ENCODE measurements at places on chromosomes 6 and 20.
A peak's percentile ranks its signal among the peaks of the same experiment; 100 is the strongest.

DNA sequence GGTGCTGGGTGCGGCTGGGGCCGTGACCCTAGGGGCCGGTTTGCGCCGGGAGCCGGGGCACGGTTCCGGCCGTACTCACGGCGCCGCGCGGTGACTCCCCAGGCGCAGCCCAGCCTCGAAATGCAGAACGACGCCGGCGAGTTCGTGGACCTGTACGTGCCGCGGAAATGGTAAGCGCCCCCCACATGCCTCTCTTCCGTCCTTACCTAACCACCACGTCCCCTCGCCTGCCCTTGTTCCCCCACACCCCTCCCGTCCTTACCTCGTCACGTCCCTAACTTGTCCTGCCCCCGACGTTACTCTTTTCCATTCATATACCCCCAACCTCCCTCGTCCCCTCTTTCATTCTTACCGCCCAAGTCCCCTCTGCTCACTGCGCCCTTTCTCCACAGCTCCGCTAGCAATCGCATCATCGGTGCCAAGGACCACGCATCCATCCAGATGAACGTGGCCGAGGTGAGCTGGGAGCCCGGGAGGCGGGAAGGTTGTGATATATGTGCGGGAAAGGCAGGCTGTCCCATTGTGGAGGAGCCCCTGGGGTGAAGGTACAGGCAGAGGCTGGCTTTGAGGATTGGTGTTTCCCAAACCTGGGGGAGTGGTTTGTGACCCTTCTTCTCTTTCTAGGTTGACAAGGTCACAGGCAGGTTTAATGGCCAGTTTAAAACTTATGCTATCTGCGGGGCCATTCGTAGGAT lies 463 bp downstream of the RPS21 start:
- DNase-seq = no peak

GRCh38 chr6:67736816-67737215 lies 898.3 kb upstream of the ADGRB3 start:
- DNase-seq = no peak

- no peak for DNase-seq
Measured at GRCh38 chr6:151847064-151847463, 39.6 kb downstream of the ESR1 start.

GRCh38 chr20:56513161-56514150 lies 11.1 kb upstream of the FAM209A start:
- DNase-seq = no peak

DNA sequence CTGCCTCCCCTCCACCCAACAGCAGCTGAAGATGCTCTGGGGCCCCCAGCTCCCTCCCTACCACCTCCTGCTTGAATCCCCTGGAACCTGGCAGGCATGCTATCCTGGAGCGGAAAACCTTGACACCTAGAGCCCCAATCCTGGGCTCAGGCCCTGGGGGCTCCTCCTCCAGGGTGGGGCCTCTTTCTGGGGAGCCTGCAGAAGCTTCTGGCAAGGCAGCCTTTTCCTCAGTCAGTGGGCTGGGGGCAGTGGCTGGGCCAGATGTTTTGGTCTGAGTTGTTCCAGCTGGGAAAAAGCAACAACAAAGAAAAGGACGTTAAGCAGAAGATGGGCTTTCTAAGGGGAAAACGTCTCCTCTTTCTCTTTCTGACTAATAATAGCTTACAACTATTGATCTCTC lies 21.1 kb downstream of the KIAA1755 start:
- no peak for DNase-seq

GRCh38 chr20:41038878-41039404 lies 10.3 kb downstream of the TOP1 start:
- no peak for DNase-seq

GRCh38 chr6:446418-447366 lies 55.1 kb downstream of the IRF4 start:
- no peak for DNase-seq

- no peak for DNase-seq
Measured at GRCh38 chr6:147905711-147906110, 397.2 kb downstream of the SAMD5 start.

GRCh38 chr6:165308926-165309731 lies at the start of gene C6orf118:
Gene C6orf118, minus strand, starts transcription at chr6:165309605. Its CDS starts 19 bp downstream, at chr6:165309586.
- peak; percentile 80 for DNase-seq

GRCh38 chr20:49821870-49822331 lies 9.3 kb downstream of the SLC9A8 start:
- DNase-seq = no peak

- no peak for DNase-seq
Measured at GRCh38 chr6:45681860-45682511, 304.3 kb upstream of the SUPT3H start.

DNA sequence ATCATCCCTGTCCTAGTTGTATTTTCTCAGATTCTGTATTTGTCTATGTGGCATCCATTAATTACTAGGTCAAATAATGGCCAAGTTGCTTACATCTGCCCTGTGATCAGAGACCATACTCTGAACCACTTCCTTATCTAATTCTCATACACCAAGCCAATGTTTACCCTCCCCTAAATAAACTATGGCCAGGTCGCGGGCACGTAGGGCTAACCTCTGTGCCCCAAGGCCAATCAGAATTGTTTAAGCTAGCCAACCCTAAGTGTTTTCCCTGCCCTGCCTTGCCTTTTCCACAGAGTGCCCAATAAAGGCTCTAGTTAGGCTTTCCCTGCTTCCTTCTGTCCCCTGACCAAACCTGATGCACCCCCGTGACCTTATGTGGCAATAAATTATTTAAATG lies 2.8 kb upstream of the CALHM4 start:
- DNase-seq = no peak

- peak; percentile 45 for DNase-seq
Measured at GRCh38 chr6:133341607-133342158, 100.5 kb downstream of the EYA4 start.

DNA sequence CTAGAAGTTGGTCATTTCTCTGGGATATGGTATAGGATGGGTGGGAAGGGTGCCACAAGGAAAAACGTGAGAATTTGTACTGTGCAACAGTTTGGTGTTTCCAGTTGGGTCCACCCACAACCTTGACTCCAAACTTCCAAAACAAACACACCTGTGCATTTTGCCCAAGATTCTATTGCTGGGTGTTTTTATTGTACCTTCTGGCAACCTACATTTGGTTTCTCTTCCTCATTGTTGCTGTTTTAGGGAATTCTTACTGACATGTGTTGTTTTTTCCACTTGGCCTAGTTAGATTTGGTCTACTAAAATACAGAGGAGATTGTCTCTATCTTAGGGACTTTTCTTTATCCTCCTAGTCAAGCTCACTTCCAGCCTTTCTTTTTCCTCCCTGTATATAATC lies 16.7 kb downstream of the TULP4 start:
- no peak for DNase-seq

- no peak for DNase-seq
Measured at GRCh38 chr20:17688965-17689364, 6.9 kb upstream of the RRBP1 start.

DNA sequence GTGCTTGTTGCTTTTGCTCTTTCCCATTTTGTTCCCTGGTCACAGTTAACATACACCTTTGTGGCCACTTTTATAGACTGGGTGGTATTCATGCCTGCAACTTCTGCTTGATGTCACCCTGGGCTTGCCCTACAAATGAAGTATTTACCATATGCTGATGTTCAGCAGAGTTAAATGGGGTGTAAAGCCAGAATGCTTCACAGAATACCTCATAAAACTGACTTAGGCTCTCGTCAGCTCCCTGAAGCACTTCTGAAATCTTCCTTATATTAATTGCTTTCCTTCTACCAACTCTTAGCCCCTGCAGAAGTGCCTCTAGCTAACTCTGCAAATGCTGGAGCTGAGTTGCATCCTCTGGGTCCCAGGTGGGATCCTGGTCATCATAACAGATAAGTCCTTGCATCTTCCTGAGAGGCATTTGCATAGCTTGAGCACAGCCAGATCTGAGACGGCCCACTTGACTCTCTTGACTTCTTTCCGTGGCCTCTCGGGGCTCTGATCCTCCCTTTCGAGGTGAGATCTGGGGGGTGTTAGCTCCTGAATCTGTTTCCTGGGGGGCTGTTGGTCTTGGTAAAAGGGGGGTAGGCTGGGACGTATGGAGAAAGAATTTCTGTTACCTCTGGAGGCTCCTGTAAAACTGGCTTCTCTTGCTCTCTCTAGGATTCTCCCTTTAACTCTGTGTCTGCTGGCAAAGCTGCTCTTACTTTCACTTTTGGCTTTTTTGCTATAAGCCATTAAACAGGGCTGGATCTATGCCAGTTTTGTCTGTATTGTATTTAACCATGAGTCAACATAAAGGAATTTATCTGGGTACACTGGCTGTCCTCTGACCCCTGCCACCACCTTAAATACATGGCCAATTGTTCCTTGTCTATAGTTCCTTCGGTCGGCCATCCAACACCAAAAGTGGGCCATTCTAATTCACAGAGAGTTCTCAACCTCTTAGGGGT lies 223.0 kb upstream of the SYNCRIP start:
- peak; percentile 4 for DNase-seq

DNA sequence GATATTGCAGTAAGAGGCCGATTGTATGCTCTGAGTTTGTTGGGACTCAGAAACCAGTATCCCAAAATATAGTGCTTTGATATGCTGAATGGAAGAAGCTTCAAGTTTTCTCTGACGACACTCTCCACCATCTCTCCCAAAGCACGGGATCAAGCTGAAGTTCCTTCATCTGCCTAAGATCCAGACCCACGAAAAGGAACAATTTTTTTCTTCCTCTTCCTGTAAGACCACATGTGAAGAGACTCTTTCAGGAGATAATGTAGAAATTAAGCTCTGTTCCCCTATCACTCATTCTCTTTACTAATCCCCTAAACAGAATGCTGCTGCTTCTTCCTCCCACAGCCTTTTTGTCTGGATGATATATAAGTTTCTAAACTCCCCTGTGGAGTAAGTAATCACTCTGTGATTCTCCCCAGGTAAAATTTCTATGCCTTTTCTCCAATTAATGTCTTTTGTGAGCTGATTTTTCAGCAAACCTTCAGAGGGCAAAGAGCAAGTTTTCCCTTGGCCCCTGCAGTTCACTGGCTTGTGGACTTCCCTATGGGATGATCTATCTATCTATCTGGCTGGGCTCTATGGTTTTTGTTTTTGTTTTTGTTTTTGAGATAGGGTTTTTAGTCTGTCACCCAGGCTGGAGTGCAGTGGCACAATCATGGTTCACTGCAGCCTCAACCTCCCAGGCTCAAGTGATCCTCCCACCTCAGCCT lies 13.5 kb upstream of the PNRC1 start:
- DNase-seq = no peak

DNA sequence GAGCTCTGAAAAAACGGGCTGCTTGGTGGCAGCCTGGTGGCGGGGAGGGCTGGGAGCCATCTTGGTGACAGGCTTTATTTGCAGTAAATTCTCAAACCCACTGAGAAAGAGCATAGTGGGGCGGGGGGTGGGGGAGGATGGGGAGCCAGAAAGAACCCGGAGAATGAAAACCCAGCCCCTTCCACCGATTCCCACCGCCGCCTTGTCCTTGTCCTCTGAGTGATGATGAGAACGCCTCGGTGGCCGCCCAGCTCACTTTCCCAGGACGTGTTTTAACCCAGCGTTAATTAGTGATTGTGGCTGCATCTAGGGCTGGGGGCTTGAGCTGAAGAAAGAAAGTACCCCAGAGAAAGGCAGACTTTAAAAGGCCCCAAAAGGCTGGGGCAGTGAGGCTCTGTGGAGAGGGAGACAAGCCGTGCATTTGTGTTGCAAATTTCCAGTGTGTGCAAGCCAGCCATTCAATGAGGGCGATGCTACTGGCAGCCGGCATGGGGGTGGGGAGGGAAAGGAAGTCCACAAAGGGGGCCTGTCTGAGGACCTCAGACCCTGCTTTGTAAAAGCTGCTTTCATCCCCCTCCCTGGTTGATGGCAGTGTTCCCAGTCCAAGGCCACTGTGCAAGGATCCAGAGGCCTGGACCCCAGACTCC lies 6.2 kb upstream of the GHRH start:
- no peak for DNase-seq

- DNase-seq = no peak
Measured at GRCh38 chr20:30812739-30813411, 444.6 kb upstream of the DEFB115 start.

DNA sequence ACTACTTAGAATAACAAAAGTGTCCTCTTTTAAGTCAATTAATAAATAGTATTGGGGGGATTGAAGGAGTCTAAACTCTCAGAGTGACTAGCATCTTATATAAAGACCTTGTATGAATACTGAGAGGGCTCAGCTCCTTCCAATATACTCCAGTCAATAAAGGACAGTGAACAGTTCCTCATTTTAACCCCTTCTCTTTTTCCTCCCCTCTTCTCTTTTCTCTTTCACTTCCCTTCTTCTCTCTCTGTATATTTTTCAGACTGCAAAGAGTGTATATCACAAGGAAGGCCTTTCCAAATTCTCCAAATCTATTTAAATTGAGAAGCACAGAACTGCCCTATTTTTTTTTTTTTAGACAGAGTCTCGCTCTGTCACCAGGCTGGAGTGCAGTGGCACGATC lies 99.5 kb downstream of the CD164 start:
- no peak for DNase-seq

- no peak for DNase-seq
Measured at GRCh38 chr6:118288355-118289124, 259.6 kb upstream of the PLN start.

- no peak for DNase-seq
Measured at GRCh38 chr6:114158411-114158810, 184.4 kb downstream of the HS3ST5 start.

- DNase-seq = no peak
Measured at GRCh38 chr6:18327626-18328025, 59.5 kb upstream of the RNF144B start.

- no peak for DNase-seq
Measured at GRCh38 chr6:131070061-131070460, 7.0 kb upstream of the EPB41L2 start.

GRCh38 chr6:89483111-89483720 lies 50.3 kb downstream of the ANKRD6 start:
- DNase-seq = no peak

GRCh38 chr6:111689946-111690345 lies 84.3 kb upstream of the TRAF3IP2 start:
- DNase-seq = no peak

DNA sequence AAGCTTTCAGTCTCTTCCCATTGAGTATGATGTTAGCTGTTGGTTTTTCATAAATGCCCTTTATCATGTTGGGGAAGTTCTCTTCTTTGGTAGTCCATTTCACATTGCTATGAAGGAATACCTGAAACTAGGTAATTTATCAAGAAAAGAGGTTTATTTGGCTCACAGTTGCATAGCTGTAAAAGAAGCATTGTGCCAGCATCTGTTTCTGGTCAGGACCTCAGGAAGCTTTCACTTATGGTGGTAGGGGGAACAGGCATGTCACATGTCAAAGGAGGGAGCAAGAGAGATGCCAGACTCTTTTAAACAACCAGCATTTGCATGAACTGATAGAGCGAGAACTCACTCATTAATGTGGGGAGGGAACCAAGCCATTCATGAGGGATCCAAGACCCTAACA lies 48.0 kb upstream of the MAPK13 start:
- DNase-seq = no peak
